Kasumi-1 (cell line): ENCODE measurements at places on chromosomes 12 and 14.
A peak's percentile ranks its signal among the peaks of the same experiment; 100 is the strongest.

GRCh38 chr12:105047308-105047707 is 37.0 kb downstream of the ALDH1L2 start:
- no peak for DNase-seq

GRCh38 chr12:76029982-76030340 is 1.6 kb downstream of the PHLDA1 start:
- DNase-seq, result no peak

DNA sequence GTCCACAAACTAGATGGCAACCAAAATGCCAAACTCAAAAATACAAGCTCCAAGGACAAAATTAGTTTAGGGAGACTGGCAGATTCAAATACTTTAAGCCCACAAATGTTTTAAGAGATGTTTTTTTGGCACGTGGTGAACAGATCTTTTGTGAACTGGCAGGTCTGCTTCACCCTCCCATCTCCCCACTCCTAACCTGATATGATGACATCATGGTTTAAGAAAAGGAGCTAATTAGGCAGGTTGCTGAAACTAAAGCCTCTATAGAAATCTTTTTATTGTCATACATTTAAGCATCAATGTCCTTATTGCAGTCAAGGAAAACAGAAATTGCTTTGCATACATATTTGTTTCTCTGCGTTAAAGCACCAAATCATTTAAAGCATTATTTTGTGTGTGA is 5.8 kb downstream of the LRIG3 start:
- DNase-seq, result no peak

DNA sequence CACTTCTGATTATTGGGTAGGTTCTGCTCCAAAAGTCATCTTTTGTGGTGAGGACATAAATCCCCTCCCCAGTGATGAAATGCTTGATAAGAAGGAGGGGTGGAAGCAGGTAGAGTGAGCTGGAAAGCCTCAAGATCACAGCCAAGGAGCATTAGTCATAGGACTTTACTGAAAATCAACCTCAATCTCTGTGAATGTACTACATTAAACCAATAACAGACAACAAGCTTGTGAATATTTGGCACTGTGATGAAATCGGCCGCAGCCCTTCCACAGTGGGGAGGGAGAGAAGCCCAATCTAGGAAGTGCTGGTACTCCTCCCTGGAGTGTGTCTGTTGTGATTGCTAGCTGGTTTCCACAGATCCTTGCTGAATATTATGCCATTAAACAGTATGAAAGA is 41.2 kb upstream of the PTCSC3 start:
- DNase-seq, result no peak

GRCh38 chr12:1949771-1950470 is 31.5 kb upstream of the CACNA2D4 start:
- DNase-seq, result no peak

DNA sequence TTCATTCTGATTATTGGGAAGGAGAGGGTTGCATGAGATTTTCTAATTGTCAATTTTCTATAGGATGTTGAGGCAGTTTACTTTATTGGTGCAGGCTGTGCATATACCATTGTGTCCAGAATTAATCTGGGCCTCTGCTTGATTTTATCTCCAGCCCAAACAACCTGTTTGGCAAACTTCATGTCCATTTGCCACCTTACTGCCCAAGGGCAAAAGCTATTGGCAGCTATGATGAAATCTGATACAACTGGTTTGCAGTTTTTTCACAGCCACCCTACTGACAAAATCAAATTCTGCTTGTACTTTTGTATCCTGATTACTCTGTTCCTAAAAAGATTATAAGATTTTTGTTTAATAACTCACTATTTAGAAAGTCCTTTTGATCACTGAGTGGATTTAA is 789.2 kb upstream of the FBXO33 start:
- no peak for DNase-seq

DNA sequence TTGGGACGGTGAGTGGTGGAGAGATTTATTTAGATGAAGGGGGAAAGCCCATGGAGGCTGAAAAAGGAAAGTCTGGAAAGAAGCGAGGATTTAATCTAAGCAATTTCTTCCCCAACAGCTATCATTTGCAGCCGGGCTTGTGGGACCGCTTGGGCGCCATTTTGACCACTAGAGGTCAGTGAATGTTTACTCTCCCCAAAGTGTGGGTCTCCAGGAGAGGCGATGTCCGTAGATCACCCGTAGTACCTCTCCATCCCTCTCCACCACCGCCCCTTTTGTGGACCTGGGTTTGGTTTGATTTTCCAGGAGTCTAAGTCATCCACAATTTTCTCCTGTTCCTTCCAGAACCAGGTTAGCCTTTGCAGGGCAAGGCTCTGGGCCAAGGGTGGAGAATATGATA is 91.2 kb upstream of the PARP11 start:
- DNase-seq, result no peak

- DNase-seq, result no peak
Measured at GRCh38 chr12:112792301-112792700, 753 bp downstream of the RPH3A start.

DNA sequence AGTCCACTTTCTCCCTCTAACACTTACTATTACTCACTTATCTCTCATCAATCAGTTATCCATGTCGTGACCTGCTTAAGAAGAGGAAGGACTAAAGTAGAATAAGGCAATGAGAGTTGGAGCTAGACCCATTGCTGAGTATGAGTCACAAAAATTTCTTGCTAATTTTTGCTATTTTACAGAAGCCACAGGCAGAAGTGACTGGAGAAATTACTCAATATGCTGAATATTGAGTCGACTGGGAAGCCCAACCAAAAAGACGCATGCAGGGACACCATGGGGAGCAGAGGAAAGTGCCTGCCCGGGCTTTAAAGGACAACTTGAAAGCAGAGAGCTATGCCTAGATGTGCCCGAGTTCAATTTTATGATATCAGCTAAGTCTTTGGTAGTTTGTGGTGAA is 115.4 kb upstream of the FOXG1 start:
- DNase-seq, result peak; percentile 11

- DNase-seq, result no peak
Measured at GRCh38 chr14:89870316-89870715, 84.2 kb downstream of the EFCAB11 start.

DNA sequence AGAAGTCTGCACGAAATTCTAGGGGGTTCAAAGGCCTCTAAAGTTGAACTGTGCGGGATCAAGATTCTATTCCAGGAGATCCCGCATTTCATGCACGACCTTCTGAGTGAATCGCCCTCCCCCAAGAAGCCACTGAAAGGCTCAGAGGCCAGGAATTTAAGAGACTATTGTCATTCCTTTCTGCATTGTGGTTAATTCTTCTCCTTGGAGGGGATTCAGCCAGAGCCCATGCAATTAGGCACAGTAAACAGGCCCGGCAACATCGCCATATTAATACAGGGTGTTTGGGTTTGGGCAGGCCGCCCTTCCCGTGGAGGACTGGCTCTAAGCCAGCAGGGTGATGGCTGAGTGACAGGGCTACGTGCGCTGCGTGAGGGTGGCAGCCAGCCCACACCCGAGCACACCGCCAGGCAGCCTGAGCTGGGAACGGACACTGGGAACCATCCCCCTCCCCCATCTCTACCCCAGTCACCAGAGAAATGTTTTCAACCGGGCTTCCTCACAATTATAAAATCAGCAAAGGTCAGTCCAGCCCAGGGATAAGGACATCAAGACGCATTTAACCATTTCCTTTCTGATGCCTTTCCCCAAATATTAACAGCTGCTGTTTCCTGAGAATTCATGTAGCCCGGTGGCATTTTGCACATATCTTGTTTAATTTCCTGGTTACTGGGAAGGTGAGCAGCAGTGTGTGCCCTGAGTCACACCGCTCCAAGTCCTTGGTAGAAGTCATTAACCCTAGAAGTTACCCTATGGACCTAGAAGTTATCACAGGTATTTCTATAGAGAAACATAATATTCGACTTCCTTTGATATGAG is 12.5 kb downstream of the EGLN3 start:
- no peak for DNase-seq

DNA sequence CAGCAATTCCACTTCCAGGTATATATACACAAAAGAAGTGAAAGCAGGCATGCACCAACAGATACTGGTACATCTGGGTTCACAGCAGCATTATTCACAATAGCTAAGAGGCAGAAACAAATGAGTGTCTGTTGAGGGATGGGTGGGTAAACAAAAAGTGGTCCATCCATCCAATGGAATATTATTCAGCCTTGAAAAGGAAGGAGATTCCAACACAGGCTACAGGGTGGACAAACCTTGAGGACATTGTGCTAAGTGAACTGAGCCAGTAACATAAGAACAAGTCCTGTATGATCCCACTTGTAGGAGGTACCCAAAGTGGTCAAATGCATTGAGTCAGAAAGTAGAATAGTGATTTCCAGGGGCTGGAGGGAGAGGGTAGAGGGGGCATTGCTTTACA is 27.6 kb upstream of the BEGAIN start:
- DNase-seq, result no peak

- no peak for DNase-seq
Measured at GRCh38 chr12:2263901-2264300, 211.1 kb downstream of the CACNA1C start.

GRCh38 chr14:96705422-96706092 is 91.6 kb upstream of the VRK1 start:
- DNase-seq, result no peak

DNA sequence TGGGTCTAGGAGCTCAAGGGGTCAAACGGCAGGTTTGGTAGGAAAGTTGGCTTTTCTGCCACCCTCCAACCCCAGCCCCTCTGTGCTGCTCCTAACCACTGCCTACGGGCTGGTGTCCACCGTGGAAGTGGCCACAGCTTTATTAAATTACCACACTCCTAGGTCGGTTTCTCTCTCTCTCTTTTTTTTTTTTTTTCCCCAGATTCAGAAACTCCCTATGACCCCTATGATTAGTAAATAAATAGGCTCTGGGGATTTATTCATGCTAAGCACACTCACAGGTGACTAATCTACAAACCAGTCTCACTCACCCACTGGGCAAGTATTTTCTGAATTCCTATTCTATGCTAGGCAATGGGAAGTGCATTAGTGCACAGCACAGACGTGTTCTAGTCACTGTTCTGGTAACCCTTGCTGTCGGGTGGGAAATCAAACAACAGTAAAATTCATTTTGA is 8.7 kb upstream of the DDX47 start:
- no peak for DNase-seq

DNA sequence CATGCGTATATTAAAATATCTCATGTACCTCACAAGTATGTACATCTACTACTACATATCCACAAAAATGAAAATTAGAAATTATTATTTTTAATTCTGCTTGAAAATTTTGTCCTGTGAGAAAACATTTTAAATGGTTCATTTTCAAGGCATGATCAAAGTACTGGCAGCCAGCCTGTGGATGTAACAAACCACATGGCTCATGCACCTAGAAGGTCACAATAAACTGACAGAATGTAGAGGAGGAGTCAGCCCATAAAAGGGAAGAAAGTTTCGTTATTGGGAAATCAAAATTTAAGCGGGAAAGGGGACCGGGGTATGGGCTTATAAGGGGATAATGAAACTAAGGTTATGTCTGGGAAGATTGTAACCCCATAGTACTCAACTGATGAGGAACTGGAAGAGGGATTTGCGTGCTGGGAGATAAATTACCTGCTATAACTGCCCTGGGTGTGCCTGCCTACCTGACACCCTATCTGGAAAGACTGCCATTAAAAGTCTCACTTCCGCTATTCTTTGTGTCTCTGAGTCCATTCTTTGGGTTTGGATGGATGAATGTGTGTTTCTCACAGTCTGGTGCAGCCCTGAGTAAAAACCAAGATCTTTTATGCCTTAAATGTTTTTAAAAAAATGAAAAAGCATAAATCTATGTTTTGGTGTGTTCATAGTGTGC is 62.2 kb upstream of the PCED1B start:
- no peak for DNase-seq

- peak; percentile 12 for DNase-seq
Measured at GRCh38 chr12:75479963-75480461, 543 bp upstream of the GLIPR1 start.

DNA sequence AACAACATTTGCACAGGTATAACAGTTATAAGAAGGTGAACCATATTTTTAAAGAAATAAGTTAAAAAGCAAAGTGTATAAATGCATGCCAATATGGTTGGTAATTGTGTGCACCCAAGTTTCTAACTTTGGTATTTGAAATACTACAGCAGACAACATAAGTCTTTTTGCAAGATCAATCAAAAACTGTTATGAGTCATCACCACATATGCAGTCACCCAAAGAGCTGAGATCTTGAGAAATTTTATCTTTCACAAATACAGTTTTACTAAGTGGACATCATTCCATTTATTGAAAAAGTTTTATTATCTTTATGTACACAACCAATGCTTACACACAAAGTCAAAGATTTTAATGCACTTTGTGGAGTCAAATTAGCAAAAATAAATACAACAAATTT is 7.0 kb upstream of the ACSS3 start:
- no peak for DNase-seq

GRCh38 chr14:71463807-71464206 is 468.4 kb upstream of the RGS6 start:
- no peak for DNase-seq

DNA sequence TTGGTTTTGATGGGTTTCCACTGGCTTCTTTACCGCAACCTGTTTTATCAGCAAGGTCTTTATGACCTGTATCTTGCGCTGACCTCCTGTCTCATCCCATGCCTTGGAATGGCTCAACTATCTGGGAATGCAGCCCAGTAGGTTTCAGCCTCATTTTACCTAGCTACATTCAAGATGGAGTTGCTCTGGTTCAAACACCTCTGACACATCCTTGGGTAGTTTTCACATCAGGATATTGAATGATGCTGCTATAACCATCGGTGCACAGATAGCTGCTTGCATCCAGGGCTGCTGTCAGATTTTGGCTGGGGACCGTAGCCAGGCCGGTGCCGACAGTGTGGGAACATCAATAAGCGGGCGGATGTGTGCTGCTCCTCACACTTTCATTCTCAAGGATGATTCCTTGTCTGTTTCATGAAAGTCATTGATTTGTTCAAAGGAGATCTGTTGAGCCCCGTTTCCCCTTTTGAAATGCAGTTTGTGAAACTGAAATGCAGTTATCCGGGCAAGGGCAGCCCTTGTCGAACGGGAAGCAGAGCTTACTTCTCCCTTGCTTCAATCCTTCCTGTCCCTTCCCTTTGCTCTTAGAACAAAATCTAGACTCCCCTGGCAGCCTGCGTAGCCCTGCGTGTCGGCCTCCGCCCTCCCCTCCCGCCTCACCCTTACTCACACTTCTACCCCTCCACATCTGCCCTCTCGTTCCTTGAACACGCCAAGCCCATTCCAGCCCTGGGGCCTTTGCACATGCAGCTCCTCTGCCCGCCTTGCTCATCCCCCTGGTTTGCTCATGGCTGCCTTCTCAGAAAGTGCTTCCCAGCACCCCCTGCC is 49.2 kb upstream of the NCOR2 start:
- DNase-seq, result peak; percentile 46

- peak; percentile 32 for DNase-seq
Measured at GRCh38 chr12:69388371-69388770, 28.8 kb downstream of the YEATS4 start.

DNA sequence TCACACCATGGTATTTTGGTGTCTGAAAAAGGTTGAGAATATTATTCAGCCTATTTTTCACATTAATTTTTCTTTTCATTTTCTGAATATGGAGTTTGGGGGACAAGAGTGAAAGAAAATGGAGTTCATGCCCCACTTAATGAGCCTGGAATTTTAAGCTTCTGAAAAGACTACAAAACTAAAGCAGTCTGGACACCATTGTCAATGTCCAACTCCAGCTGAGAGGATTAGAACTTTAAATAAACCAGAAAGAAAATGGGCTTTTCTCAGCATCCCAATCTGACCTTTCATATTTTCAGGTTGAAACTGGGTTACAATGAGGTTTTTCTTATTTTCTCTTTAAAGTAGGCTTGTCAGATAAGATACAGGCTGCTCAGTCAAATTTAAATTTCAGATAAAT is 207.7 kb downstream of the SLC6A15 start:
- no peak for DNase-seq

- DNase-seq, result no peak
Measured at GRCh38 chr12:113130457-113131135, 5.0 kb downstream of the RASAL1 start.

GRCh38 chr14:38187528-38187927 is 20.2 kb upstream of the SSTR1 start:
- DNase-seq, result no peak
